Left cardiac atrium (tissue), 4 donors: ENCODE measurements at places on chromosomes 7 and 10.

GRCh38 chr7:81190997-81191768 is 272.3 kb upstream of the SEMA3C start:
- DNase-seq: no peak

- no peak for DNase-seq
Measured at GRCh38 chr7:141014125-141014523, 628 bp downstream of the MRPS33 start.

GRCh38 chr7:102434039-102434486 is 688 bp downstream of the ORAI2 start:
- no peak for DNase-seq

GRCh38 chr7:81672872-81673271 is 97.0 kb downstream of the HGF start:
- no peak for DNase-seq

DNA sequence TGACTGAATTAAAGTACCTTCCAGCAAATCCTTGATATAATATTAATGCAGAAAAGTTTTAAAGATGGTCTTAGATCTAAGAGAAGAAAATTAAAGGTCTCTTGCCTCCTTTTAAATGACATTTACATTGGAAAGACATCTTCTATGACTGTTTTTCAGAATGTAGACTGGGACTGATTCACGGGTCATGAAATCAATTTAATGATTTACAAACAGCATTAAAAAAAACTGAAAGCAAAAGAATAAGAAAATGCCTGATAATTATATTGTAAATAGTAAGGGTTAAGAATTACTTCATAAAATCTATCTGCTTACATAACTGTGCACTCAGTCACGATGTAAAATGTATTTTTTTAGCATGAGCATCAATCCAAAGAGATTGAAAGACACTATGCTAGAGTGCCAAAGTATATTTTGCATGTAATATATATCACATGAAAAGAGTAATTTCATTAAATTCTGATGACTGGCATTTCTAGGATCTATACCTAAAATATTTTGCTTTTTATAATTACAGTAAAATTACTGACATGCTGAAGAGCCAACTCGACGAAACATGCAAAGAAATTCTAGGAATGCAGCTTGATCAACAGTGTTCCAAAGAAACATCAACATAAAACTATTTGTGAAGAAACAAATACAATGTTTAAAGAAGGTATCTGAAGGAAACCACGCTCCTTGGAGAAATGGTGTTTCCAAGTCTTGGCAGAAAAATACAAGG is 35.1 kb downstream of the RTKN2 start:
- DNase-seq: no peak

DNA sequence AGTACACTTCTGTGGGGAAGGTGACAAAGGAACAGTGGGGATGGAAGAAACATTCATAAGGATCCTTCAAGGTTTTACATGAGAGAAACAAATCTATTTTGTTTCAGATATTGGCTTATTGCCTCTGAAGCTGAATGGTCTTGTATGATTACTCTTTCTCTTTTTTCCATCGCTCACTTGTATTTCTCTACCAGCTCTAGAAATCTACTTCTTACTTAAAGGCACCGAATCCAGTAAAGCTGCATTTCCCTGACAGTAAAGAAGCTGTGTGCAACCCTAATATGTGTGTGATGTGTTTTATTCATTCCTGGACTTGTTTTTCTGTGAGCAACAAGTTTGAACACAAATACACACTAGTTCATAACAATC is 45.2 kb upstream of the NXPH1 start:
- no peak for DNase-seq

GRCh38 chr10:6386346-6386745 is 183.6 kb downstream of the PFKFB3 start:
- DNase-seq: no peak

DNA sequence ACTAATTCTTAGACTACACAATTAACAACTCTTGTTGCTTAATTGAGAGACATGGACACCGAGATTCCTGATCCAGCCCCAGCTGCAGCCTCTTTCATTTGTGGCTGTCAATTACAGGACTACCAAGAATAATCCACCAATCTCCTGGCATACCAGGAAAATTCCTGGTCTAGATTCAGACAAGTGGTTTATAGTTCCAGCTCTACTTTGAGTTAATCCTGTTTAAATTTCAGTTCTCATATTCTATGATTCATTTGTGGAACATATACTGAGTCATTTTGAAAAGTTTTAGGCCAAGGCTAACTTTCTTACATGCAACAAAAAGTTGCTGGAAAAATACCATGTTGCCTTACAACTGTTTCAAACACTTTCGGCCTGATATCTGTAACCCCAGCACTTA is 253.5 kb downstream of the MAGI2 start:
- no peak for DNase-seq

- DNase-seq: no peak
Measured at GRCh38 chr7:125966278-125967048, 1036.8 kb upstream of the POT1 start.

DNA sequence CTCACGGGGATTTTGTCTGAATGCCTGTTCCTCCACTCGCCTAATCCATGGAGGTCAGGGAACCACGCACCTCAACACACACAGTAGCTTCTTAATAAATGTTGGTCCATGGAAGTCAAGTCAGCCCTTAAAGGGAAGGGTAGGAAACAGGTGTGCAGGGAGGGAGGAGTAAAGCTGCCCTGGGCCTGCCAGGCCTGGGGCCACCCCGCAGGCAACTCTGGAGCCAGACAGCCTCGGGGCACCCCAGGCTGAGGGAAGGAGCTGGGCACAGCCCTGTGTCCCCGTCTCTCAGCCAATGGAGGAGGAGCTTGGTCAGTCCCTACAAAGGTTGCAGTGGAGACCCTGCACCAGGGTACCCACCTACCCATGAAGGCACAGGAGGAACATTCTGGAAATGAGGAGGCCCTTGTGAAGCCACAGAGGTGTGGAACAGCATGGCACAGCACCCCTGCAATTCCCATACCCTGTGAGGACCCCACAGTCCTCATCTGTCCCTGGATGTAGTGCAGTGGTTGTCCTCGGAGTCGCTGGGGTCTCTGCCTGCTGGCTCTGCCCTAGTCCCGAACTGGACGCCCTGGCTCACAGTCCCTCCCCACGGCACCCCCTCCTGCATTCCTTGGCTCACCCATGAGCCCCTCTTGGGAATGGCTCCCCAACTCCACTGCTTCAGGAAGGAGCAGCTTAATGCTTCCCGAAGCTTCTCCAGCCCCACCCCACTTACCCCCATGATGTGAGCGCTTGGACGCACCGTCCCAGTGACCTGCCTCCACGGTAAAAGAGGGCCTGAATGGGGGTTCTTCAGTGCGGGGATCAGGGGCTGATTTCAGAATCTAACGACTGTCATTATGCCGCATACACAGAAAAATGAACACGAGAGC is 79.2 kb upstream of the INSIG1 start:
- no peak for DNase-seq

GRCh38 chr10:83555264-83555663 is 584.0 kb upstream of the GHITM start:
- no peak for DNase-seq

GRCh38 chr7:23971031-23971430 is 261.0 kb downstream of the STK31 start:
- no peak for DNase-seq

DNA sequence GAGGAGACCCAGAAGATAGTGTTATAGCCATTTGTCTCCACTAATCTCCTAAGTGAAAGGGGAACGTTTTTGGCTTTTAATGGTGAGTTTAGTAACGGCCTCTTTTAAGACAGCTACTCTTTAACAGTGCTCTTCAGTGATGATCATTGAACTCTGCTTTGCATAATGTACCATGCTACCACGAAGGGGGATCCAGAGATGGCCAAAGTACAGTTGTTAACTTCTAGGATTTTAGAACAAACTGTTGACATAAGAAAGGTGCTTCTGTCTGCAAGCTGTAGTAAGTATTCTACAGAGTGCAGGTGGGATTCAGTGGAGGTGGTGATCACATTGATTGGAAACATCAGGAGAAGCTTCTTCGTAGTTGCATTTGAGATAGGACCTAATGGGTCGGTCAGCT is 114.1 kb upstream of the RPA3 start:
- no peak for DNase-seq

DNA sequence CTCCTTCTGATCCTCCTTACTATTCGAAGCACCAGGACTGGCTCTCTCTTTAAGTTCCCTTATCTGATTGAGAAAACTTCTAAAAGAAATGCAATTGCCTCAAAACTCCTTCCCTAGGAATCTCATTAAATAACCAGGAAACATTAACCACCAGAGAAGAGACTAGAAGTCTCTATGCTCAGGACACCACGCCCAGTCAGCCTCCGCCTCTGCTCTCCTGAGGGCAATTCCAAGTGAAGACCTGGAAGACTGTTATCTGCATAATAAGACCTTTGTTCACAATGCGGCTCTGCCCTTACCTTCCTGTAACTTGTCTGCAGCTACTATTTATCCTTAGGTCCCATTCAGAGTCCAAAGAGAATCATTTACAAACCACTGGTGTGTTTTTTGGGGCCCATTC is 78.8 kb downstream of the ELMO1 start:
- no peak for DNase-seq

DNA sequence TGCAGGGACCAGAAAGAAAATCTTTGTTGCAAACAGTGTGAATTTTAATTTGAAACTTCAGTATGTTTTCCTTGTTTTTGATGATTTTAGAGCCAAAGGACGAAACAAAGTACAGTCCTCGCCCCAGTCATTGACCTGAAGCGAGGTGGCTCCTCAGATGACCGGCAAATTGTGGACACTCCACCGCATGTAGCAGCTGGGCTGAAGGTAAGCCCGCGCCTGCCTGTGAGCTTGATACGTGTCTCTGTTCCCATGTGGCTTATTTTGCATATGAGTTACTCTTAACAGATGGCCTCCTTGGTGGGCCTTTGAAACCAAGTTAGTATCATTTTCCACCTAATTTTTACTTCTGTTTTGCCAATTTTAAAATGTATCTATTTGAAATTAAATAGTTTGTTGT is 12.3 kb downstream of the RBM17 start:
- no peak for DNase-seq

GRCh38 chr7:6375348-6376101 is 72.2 kb downstream of the DAGLB start:
- DNase-seq: no peak

DNA sequence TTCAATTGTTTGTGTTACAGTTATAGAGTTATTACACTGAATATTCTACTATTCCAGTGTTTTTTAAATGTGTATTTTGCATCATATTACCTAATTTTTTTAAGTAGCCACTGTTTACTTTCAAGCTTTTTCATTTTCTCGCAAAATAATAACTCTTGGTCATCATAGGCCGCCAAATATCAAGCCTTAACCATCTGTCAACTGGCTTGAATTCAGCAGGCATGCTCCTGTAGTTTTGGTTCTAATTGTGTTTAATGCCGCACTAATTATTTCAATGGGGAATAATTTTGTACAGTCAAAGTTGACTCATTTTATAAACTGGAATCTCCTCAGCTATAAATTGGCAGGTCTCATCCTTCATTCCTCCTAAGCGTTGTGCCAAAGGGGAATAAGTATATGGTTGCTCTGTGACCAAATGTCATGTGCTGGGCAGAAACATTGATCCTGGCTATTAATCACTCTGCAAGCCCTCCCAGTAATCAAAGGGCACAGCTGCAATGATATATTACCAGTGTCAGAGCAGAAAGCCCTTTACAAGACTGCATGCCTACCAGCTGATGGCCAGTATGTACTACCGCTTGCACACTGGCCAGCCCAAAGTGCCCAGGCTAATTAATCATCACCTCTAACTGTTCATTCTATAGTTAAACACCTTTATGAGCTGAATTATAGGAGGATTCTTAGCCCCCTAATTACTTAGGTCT is 74.8 kb downstream of the SKAP2 start:
- no peak for DNase-seq

GRCh38 chr7:107890493-107890961 is 456 bp upstream of the DLD start:
- DNase-seq: no peak

DNA sequence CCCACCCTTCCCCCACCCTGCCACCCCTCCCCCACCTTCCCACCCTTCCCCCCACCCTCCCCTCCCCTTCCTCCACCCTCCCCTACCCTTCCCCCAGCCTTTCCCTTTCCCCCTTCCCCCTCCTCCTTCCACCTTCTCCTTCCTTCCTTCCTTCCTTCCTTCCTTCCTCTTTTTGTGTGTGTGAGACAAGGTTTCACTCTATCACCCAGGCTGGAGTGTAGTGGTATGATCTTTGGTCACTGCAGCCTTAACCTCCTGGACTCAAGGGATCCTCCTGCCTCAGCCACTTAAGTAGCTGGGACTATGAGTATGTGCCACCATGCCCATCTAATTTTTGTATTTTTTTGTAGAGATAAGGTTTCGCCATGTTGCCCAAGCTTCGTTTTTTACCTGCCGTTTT is 35.2 kb downstream of the CYP17A1 start:
- no peak for DNase-seq

GRCh38 chr10:28761084-28761846 is 83.9 kb downstream of the BAMBI start:
- DNase-seq: no peak

- DNase-seq: no peak
Measured at GRCh38 chr7:132856416-132856815, 225.5 kb downstream of the CHCHD3 start.

DNA sequence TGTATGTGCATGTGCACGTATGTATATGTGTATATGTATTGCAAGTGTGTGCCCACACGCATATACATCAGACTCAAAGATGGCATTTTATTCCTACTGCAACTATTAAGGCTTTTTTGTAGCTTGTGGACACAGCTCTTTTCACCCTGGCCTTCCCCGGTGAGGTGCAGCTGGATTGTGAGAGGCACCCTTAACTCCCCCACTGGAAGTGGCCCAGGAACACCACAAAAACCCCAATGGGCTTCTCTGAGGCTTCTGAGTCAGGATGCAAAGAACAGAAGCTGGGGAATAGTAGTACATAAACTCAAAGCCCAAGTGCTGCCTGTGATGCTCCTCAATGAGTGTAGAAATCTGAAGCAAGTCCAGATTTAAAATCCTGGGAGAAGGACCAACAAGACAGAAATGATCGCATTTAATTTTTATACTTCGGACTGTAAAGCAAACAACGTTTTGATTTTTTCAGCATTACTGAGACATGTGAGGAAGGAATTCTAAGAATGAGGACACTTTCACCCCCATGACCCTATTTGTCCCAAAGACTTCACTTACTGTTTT is 369.2 kb upstream of the MGMT start:
- DNase-seq: no peak

GRCh38 chr7:50121286-50121685 is 28.2 kb upstream of the ZPBP start:
- no peak for DNase-seq

DNA sequence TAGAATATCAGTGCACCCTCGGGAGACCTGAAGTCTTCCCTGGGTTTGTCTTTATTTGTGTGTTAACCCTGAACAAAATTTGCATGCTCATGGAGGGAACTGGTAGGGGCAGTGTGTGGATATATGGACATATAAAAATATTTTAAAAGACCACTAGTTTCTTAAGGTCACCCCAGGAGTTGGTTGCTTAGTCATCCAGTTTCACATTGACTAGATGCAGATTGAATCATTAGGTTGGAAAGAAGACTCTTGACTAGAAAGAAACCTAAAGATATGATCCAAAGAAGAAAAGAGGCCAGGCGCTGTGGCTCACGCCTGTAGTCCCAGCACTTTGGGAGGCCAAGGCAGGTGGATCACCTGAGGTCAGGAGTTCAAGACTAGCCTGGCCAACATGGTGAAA is 137.1 kb downstream of the KAT6B start:
- no peak for DNase-seq

- DNase-seq: no peak
Measured at GRCh38 chr7:94089806-94090205, 85.7 kb upstream of the BET1 start.

GRCh38 chr10:77180794-77181193 is 456.8 kb downstream of the KCNMA1 start:
- no peak for DNase-seq
